ENCODE measurements at places on chromosomes 11 and 22. TPM values are rescaled to one million over a fixed set of nuclear protein-coding genes. Genes with fewer than 3 reads are reported as not detected.

SOX6 gene
- 5.6 TPM for polyA plus RNA-seq

SLC17A6 gene
- 4.0 TPM for polyA plus RNA-seq

ART5 gene
- polyA plus RNA-seq: 0.26 TPM

ZDHHC8 gene
- polyA plus RNA-seq: 47.7 TPM

PRODH gene
- 1.7 TPM for polyA plus RNA-seq

LSP1 gene
- polyA plus RNA-seq: 20.6 TPM

KCNK4 gene
- not detected for polyA plus RNA-seq

C1QTNF5 gene
- 27.9 TPM for polyA plus RNA-seq

CCDC81 gene
- 0.77 TPM for polyA plus RNA-seq

FAM181B gene
- 0.57 TPM for polyA plus RNA-seq

SLC22A12 gene
- not detected for polyA plus RNA-seq

Measured in pancreas (tissue), 10 donors.